ENCODE measurements at places on chromosomes 11 and 22.

DNA sequence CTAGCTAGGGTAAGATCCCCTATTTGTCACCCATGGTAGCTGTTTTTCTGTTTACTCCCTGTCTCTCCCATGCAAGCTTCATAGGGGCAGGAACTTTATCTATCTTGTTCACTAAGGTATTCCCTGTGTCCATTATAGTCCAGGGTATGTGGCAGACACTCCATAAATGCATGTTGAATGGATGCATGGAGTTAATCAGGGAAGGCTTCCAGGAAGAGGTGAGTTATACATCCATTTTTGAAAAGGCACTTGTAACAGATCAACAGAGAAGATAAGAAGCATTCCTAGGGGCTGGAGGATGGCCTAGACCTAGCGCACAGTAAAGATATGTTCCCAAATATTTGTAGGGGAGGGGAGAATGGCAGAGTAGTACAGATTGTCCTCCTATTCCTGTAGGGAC, 130.3 kb downstream of the BUD13 start:
- DNase-seq = no peak

DNA sequence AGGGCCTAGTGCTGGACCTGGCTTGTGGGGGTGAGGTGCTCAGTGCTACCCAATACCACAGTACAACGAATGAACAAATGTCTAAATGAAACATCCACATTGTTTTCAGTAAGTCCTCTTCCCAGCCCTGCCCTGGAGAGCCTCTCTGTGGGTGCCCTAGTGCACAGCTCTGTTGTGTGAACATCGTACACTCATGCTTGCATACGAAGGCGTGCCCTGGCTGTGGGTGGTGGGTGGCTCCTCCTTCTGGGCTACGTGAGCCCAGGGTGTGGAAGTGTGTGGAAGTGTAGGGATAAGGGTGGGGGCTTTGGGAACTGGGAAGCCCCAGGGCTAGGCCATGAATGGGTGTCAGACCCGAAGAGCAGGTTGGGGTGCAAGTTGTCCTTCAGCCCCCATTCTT, 592 bp upstream of the NLRX1 start:
- DNase-seq = no peak

DNA sequence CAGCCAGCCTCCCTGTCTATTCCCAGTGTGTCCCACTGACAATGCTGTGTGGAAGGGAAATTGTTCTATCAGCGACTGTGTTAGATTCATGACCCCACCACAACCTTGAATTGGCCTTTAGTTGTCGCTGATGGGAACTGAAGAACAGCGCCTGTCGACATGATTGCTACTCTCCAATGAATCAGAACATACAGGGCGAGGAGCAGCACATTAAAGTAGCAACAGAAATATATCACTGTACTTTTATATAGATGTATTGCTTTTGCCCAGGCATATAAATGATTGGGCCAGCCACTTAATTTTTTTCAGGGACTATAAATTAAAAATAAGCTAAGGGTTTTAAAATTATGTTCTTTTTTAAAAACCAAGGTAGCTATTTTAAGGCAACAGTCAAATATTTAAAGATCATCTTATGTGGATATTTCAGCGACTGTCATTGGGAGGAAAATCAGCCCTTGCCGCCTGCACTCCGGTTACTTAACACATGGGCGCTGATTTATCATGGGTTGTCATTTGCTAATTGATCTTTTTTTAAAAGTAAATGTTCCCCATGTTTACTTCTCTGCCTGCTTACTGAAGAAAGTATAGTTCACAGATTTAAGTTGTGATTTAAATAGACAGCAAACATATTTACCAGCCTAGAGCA, 42.1 kb downstream of the ARL14EP start:
- DNase-seq = no peak

GRCh38 chr22:38468443-38469305, 778 bp downstream of the KDELR3 start:
- DNase-seq = no peak

DNA sequence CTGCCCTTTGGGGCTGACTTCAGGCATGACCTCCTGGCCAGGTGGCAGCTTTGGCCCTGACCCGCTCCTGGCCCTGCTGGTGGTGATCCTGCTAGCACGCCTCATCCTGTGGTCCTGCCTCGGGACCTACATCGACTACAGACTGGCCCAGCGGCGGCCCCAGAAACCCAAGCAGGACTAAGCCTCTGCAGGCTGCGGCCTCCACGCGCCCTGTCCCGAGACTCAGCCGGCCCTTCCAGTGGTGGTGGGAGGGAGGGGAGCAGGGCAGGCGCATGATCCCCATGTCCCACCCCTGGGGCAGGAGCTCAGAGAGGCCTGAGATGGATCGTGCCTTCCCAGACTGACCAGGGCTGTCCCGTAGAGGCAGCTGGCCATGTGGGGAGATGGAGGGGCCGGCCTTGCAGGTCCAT, 2.1 kb downstream of the SMIM38 start:
- no peak for DNase-seq

DNA sequence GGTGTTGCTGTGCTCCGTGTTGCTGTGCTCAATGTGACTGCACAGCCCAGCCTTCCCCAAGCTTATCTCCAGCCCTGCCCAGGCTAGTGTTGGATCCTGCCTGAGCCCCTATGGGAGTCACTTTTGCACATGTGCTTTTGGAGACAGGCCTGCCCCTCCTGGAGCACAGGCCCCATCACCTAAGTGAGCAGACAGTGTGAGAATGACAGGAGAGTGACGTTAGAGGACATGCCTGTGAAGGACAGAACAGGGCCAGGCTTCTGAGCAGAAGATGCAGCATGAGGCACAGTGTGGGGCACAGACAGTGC, 36.6 kb upstream of the SUSD2 start:
- DNase-seq = no peak

- DNase-seq = no peak
These were observed 27.6 kb downstream of the PKNOX2 start for GRCh38 chr11:125192183-125192582.

DNA sequence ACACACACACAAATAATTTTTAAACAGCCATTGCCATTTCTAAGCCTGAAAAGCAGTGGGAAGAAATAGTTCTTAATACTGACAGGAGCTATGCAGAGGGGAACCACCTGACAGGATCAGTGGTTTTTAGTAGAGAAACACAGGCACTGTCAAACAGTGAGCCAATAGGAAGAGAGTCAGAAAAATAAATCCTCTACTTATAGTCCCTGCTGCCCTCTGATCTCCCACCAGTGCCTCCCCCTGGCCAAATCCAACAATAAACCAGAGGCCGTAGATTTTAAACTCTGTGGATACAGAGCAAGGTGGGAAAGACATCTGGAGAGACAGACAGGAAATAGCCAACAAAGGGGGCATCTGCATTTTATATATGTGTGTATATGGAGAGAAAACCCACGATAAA, 7.9 kb upstream of the OR56B4 start:
- no peak for DNase-seq

DNA sequence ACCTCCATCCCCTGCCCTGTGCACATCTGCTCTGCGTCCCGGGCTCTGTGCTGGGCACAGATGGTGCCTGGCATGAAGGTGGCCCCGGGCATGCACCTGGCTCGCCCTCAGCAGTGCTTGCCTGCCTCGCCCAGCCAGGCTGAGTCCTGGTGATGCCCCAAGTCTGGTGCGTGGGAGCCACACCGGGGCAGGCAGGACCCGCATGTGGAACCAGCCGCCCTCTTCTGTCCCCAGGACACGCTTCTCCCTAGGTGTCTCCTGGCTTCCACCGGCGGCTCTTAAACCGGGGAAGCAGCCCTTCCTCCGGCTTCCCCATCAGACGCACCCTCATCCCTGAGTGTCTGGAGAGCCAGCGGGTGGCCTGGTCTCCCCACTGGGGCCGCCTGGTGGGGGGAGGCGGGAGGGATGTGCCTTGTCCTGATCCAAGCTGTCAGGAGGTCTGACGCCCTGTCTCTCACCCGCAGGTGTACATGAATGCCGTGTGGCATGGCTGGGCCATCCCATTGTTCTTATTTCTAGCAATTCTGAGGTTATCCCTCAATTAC, 45.0 kb downstream of the GRAMD4 start:
- no peak for DNase-seq

GRCh38 chr22:22408731-22409696, 99.5 kb downstream of the ZNF280B start:
- DNase-seq = no peak

Data from stimulated activated CD4-positive, alpha-beta T cell treated with anti-CD3 and anti-CD28 coated beads, Interleukin-4, amount 100 ng/mL, for 1 hour (primary cell).